ENCODE measurements at places on chromosomes 12 and 14.
A peak's percentile ranks its signal among the peaks of the same experiment; 100 is the strongest.

DNA sequence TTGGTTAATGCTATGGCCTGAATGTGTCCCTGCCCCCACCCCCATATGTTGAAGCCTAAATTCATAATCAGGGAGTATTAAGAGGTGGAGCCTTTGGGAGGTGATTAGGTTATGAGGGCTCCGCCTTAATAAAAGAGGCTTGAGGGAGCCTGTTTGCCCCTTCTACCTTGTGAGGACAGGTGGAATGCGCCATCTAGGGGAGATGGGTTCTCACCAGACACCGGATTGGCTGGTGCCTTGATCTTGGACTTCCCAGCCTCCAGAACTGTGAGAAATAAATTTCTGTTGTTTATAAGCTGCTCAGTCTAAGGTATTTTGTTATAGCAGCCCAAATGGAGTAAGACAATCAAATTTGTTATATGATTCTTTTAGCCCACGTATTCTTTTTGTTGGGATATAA, 148.3 kb downstream of the PTCSC3 start:
- no peak for DNase-seq

DNA sequence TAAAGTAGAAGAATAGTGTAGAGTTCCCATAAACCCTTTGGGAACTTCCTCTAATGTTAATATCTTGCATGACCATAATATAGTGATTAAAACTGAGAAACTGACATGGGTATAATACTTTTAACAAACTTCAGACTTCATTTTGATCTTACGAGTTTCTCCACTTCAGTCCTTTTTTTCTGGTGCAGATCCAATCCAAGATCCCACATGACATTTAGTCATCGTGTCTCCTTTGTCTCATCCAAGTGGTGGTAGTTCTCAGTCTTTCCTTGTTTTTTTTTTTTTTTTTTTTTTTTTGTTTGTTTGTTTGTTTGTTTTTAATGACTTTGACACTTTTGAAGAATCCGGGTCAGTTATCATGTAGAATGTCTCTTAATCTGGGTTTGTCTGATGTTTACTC, 179.2 kb downstream of the CACNA1C start:
- DNase-seq = no peak

GRCh38 chr12:68559984-68560850, 50.5 kb upstream of the RAP1B start:
- no peak for DNase-seq

DNA sequence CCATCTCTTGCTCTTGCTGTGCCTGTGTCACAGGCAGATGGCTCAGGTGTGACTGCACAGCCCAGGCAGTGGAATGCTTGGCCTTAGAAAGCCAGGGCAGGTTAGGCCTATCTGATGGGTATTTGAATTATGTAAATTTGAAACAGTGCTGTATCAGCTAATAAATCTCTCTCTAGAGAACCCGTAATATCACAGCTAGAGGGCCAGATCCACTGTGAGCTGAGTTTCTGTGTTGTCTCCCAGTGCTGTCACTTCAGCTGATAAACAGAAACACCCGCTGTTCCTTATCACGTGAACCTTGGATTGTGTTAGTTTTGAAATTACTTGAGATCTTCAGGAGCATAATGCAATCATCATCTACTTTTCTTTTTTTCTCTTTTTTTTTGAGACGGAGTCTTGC, 21.5 kb upstream of the ALDH2 start:
- no peak for DNase-seq

- no peak for DNase-seq
Measured at GRCh38 chr12:65477721-65478120, 199.2 kb downstream of the MSRB3 start.

DNA sequence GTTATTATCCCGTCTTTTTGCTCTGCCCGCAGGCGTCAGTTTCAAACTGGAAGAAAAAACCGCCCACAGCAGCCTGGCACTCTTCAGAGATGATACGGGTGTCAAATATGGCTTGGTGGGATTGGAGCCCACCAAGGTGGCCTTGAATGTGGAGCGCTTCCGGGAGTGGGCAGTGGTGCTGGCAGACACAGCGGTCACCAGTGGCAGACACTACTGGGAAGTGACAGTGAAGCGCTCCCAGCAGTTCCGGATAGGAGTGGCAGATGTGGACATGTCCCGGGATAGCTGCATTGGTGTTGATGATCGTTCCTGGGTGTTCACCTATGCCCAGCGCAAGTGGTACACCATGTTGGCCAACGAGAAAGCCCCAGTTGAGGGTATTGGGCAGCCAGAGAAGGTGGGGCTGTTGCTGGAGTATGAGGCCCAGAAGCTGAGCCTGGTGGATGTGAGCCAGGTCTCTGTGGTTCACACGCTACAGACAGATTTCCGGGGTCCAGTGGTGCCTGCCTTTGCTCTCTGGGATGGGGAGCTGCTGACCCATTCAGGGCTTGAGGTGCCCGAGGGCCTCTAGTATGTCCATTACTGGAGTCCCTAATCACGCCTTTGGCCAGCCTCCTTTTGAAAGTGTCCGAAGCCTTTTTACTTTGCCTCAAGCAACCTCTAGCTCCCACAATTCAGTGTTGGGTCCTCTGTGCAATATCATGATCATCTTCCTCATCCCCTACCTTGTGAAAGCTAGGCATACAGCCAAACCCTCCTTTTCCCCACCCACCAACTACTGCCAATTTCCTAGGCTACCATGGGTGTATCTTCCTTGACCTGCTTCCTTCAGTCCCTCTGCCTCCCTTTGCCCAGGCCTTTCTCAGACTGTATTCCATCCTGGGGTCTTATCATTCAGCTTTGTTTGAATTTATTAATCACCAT, 891 bp downstream of the SPRYD4 start:
- DNase-seq = peak; percentile 18

- DNase-seq = no peak
Measured at GRCh38 chr14:91754185-91754584, 22.3 kb upstream of the CATSPERB start.

- no peak for DNase-seq
Measured at GRCh38 chr12:105622846-105623736, 292.6 kb downstream of the C12orf75 start.

DNA sequence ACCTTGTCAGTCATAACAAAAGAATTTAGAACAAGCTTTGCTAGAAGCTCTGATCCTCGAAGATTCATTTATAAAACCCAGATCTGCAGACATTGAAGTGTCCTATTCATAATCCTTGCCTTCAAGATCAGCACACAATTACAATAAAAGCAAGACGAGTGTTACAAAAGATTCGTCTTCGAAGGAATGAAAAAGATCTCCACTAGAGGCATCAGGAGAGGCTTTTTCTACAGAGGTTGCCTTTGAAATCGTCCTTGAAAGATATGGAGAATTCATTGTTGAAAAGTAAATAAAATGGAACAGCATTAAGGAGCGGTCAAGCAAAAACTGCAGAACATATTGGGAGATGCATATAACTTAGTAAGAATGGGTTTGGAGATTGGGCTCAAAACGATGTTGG, 146.4 kb downstream of the BMP4 start:
- DNase-seq = no peak

GRCh38 chr12:95943330-95943842, at the start of gene AMDHD1:
TSS of gene AMDHD1 (plus strand) at chr12:95943331. CDS start at chr12:95943399, 68 bp downstream.
- peak; percentile 60 for DNase-seq

DNA sequence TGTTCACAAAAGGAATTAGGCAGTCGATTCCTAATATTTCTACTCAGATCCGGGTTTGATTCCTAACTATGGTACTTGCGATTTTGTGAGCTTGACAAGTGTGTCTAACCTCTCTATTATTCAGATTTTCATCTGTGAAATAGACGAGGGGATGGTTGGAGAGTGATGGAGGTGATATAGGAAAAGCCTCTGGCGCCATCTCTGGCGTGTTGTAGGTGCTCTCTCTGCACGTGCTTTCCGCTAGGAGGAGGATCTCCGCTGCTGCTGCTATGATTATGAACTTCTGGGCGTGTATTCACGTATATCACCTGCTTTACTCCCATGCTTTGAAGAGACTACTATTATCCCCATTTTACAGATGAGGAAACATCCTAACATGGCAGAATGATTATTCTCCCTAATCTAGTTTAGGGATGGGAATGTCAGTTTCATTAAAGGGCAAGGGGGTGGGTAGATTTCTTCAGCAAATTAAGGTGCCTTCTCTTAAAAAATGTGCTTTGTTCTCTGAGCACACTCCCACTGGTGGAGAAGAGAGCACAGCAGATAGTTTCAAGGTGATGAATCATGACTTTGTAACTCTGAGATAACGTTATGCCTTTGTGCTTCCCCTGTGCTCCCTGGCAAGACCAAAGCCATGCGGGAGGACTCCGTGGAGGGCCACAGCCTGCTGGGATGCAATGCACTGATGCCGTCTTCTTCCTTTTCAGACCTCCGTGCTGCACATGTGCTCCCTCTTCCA, 97.1 kb downstream of the PRIMA1 start:
- no peak for DNase-seq

- DNase-seq = peak; percentile 89
Measured at GRCh38 chr14:75303381-75303789, 24.8 kb downstream of the FOS start.

GRCh38 chr14:31173120-31173837, 34.3 kb downstream of the HECTD1 start:
- no peak for DNase-seq

DNA sequence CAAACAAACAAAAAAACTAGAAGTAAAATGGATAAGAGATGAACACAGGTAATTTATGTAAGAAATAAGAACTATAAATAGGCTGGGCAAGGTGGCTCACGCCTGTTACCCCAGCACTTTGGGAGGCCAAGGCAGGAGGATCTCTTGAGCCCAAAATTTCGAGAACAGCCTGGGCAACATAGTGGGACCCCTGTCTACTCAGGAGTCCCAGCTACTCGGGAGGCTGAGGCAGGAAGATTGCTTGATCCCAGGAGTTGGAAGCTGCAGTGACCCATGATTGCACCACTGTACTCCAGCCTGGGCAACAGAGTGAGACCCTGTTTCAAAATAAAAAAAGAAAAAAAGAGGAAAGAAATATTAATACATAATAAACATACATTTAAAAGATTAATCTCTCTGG, 22.7 kb upstream of the ABCD4 start:
- no peak for DNase-seq

DNA sequence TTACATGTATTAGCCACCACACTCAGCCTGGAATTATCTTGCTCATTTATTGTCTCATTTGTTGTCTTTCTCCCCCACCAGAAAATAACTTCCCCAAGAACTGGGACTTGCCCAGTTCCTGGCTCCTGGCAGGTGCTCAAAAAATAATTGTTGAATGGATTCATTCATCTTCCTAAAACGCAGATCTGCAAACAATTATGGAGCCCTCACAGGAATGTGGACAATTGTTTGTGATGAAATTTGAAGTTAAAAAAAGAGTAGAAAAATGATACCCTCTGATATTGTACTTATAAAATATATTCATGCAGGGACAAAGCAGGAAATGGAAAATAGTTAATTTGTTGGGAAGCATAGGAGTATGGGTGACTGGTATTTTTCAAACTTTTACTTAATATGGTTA, 60.7 kb upstream of the MAP1LC3B2 start:
- DNase-seq = no peak

DNA sequence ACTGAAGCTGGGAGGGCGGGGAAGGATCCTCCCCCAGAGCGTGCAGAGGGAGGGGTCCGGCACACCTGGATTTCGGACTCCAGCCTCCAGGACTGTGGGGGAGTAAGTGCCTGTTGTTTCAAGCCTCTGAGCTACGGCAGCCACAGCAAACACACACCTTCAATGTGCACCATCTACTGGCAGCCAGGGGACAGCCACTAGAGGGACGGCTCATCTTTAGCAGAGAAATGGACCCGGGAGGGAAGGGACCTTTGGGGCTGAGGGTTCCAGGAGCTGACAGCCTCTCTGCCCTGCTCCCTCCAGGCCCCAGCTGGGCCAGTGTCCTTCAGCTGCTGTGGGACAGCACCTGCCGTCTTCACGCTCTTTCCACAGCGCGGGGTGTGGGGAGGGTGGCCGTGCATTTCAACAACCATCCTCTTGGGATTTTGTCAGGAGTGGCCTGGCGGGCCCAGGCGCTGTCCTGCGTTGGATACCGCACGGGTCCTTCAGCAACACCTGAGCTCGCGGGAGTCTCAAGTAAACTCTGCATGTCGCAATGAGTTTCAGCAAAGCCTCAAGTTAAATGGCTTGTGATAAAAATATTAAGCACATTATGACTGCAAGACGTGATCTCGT, 209.2 kb upstream of the C14orf180 start:
- DNase-seq = peak; percentile 47

GRCh38 chr12:49792181-49792970, 35.8 kb downstream of the NCKAP5L start:
- DNase-seq = no peak

DNA sequence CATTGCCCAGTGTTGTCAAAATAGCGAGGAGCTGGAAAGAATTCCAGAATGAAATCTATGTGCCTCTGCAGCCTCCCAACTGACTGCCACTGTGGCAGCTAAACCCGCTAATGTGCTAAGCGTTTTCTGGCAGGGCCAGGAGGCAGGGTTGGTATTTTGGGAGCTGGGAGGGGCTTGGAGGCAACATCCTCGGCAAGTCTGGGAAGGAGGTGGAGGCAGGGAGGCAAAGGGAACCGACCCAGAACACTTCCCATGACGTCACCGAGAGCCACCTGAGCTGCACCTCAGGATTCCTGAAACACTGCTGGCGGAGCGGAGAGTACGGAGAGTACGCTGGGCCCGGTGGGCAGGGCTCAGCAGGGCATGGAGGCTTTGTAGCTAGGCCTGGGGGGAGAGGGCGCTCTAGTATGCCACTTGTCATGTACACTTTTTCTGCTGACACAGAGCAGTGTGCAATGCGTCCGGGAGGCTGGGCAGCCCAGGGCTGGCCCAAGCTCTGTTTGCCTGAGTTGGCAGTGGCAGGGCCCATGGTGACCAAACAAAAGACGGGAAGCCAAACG, 81.5 kb downstream of the DPF3 start:
- peak; percentile 71 for DNase-seq

DNA sequence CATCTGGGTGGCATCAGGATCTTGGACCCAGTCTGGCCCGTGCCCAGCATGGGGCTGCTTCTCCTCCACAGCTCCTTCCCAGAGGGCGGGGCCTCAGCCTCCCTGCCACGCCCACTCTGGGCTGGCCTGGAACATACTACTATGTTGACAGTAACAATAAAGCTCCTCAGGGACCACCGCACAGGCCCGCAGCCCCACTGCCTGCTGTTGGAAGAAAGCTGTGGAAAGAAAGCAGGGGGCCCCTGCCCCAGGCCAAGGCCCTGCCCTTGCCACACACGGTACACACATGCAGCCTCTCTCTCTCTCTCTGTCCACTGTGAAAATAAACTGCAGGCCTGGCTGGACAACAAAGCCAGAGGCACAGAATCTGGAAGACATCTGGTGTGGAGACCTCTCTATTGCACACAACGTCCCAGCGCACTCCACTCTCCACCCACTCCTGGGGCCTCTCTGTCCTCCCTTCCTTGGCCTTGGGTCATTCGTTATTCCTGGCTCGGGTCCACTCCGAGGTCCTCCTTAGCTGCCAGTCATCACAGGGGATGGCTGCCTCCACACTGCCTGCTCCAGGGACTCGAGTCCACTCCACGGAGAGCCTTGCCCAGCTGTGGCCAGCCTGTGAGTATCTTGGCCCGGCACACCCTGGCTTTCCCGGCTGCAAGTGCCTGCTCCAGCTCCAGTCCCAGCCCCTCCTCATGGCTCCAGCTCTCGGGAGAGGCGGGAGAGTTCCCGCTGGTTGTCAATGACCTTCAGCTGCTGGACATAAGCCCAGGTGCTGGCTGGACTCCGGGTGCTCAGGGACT, 11.8 kb upstream of the ENDOU start:
- DNase-seq = peak; percentile 89
